ENCODE measurements at places on chromosomes 3 and 15.

- no peak for DNase-seq
Observed at GRCh38 chr3:170383567-170383966, 26.1 kb downstream of the SKIL start.

DNA sequence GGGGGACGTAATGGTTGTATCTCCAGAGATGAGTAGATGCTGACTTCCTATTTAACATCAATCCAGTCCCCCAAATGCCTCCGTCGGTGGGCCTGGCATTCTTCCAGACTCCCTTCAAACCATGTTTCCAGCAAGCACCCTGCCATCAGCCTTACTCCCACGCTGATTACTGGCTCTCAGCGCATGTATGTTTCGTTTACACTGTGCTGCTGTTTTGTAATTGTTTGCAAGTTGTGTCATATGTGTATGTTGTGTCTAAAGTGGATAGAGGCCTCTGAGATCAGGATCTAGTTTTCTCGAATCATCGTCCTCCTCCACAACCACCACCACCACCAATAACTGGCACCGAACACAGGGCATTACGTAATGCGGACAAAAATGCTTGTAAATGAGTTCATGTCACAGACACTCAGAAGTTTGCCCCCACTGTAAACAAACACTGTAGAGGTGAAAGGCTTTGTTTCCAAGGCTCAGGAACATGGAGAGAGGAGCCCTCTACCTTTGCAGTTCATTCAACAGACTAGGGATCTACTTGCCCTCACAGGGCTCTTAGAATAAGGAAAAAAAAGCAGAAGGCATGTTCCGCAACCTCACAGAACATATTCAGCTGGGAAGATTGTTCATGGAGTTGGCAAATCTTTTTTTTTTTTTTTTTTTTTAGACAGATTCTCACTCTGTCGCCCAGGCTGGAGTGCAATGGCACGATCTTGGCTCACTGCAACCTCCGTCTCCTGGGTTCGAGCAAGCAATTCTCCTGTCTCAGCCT, 46.1 kb upstream of the SEMA4B start:
- DNase-seq: no peak

GRCh38 chr3:194489736-194490612, 3.2 kb upstream of the ATP13A3 start:
- no peak for DNase-seq

- no peak for DNase-seq
Observed at GRCh38 chr3:134377896-134378295, 3.6 kb upstream of the AMOTL2 start.

DNA sequence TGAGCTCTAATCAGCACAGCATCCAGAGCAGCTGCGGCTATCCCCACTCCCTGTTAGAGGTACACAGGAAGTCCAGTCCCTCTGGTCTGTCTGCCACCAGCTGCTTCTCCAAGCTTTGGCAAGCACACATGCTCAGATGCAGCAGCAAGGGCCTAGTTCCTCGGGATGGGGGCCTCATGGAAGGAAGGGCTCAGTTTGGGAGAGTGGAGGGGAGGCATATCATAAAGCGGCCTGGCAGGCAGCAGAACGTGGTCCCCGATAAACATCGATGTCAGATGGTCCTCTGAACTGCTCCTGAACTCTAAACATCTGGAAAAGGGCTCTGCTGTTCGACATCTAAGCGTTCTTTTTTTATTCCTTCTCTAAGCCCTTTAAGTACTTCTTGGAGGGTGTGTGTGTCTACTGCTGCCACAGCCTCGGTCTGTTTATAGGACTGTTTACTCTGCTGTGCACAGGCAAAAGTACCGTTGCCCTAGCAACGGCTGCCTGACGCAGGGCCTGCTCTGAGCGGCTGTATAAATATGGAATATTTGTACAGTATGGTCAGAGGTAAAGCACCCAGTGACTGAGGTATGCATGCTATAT, 74.6 kb downstream of the PRICKLE2 start:
- DNase-seq: no peak

GRCh38 chr15:36808411-36809160, 229.2 kb downstream of the CDIN1 start:
- no peak for DNase-seq

- no peak for DNase-seq
Observed at GRCh38 chr3:156388497-156389448, 166.1 kb downstream of the SSR3 start.

GRCh38 chr3:185126201-185126600, 26.7 kb downstream of the C3orf70 start:
- DNase-seq: no peak

- no peak for DNase-seq
Observed at GRCh38 chr3:106255870-106256248, 387.0 kb upstream of the CBLB start.

GRCh38 chr3:53085476-53085875, 39.6 kb upstream of the SFMBT1 start:
- DNase-seq: no peak

- DNase-seq: no peak
Observed at GRCh38 chr3:3683261-3683660, 116.0 kb upstream of the LRRN1 start.

GRCh38 chr3:79902151-79902550, 134.4 kb upstream of the ROBO1 start:
- no peak for DNase-seq

GRCh38 chr15:41408234-41408641, 5.9 kb upstream of the NDUFAF1 start:
- DNase-seq: no peak

- DNase-seq: no peak
Observed at GRCh38 chr3:43180694-43181093, 74.8 kb upstream of the POMGNT2 start.
